Lung (tissue), 17 donors: ENCODE measurements at places on chromosomes 4 and X. TPM values are rescaled to one million over a fixed set of nuclear protein-coding genes. Genes with fewer than 3 reads are reported as not detected.

- peak overlapping the region; percentile 99 for H3K27ac ChIP-seq
- peaks cover 18% of the 10 kb centered on the region for H3K36me3 ChIP-seq
- peak; percentile 79 for DNase-seq
- H3K4me1 ChIP-seq = peaks cover 7% of the 10 kb centered on the region
Measured at GRCh38 chr4:10117359-10118047, 904 bp upstream of the WDR1 start.

DNA sequence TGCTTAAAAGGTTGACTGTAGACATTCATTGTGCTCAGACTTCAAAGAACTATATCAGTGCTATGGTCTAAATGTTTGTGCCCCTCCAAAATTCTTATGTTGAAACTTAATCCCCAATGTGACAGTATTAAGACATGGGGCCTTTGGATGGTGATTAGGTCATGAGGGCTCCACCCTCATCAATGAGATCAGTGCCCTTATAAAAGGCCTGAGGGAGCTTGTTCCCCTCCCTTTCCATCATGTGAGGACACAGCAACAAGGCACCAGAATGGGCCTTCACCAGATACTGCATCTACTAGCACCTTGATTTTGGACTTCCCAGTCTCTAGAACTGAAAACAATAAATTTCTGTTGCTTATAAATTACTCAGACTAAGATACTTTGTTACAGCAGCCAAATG is 28.3 kb downstream of the CLOCK start:
- H3K27me3 ChIP-seq = no peaks in the 10 kb centered on the region
- no peak for DNase-seq
- H3K36me3 ChIP-seq = no peaks in the 10 kb centered on the region
- H3K4me3 ChIP-seq = no peak overlapping the region

DNA sequence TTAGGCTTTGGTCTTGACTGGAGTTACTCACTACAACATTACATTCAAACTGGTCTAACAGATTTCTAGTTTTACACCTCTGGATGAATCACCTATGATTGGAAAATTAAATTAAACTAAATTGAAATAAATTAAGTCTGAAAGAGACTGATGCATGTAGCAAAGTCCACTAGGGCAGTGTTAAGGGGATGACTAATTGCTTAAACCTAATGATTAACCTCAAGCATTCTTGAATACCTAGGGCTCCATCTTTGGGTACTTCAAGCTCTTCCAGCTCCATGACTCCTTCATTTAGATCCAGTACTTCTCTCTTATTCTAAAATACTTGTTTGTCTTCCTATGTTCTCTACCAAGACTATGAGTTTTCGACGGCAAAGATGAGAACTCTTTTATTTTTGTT is 86.8 kb downstream of the SH2D1A start:
- H3K27me3 ChIP-seq = no peaks in the 10 kb centered on the region
- no peak overlapping the region for H3K4me3 ChIP-seq
- H3K4me1 ChIP-seq = no peaks in the 10 kb centered on the region
- no peak for DNase-seq
- H3K36me3 ChIP-seq = no peaks in the 10 kb centered on the region

GRCh38 chr4:7124689-7125442 is 57.0 kb upstream of the GRPEL1 start:
- H3K4me1 ChIP-seq = peaks cover 10% of the 10 kb centered on the region
- no peaks in the 10 kb centered on the region for H3K27me3 ChIP-seq
- no peak overlapping the region for H3K27ac ChIP-seq
- peak; percentile 55 for DNase-seq
- no peaks in the 10 kb centered on the region for H3K36me3 ChIP-seq

DNA sequence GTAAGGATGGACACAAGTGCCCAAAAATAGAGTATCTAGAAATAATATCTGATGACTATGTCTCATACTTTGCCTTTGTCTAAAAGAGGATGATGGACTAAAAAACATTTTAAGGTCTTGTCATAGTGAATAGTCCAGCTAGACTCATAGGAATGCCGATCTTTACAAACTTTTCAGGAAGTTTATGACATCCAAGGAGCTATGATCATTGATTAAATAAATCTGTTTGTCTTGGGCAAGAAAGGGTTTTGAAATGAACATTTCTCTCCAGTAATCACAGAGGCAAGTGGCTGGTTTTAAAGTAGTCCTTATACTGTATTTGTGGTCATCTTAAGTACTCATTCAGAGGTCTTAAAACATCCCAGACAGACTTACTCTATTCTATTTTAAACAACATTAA is 109.8 kb downstream of the MAPK10 start:
- no peaks in the 10 kb centered on the region for H3K4me1 ChIP-seq
- no peak for DNase-seq
- H3K27ac ChIP-seq = no peak overlapping the region
- H3K4me3 ChIP-seq = no peak overlapping the region
- no peaks in the 10 kb centered on the region for H3K27me3 ChIP-seq

DNA sequence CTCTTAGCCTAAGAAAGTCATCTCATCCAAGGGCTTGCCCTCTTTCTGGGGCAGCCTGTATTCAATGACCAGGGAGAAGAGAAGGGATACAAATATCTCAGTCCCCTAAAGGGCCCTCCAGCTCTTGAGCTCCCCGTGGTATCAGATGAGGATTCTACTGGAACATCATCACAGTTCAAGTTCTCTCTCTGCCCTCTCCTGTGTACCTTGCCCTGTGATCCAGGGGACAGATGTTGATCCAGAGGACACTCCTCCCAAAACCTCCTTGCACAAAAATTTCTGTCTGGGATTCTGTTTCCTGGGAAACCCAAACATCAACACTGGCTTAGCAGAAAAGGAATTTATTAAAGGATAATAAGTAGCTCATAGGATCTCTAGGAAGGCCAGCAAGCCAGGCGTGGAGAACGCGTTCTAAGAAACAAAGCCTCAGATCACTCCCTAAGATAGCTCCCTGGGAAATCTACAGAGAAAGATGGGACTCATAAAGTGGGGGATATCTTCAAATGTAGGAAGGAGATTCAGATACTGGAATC is 296.3 kb upstream of the KLF3 start:
- DNase-seq = peak; percentile 17
- no peak overlapping the region for H3K27ac ChIP-seq
- H3K27me3 ChIP-seq = no peaks in the 10 kb centered on the region
- no peak overlapping the region for H3K4me3 ChIP-seq
- H3K36me3 ChIP-seq = no peaks in the 10 kb centered on the region

DNA sequence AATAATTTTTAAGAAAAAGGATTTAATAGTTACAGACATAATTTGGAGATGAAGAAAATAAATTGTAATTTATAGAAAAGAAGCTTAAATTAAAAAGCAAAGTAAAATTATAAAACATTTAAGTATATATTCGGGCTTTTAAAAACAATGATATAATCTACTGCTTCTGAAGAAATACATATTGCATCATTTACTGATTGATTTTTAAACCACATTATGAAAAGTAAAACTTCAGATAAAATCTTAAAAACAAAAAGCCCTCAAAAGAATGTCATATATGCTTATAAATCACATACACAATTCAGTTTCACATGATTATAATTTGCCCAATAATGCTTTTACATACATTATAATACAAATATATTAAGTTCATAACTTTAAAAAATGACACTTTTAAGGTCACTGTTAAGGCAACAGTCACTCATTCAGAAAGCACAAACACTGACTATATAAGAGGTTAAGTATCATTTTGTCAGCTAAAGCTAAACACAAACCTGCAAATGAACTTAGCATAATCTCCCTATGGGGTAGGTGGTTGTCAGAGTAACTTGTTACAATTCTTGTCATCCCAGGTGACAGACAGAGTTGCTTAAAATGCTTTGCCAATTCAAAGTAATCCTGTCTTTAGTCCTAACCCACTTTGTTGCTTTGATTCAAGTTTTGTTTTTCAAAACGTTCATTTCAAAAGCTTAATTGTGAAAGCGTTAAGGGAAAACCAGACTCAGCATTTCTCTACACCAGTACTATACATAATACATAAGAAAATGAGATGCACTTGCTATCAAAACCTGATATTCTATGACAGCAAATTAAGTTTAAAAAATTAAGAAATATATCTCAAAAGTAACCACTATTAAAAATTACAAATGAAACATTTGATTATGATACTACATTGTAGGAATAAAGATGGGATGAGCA is 90.6 kb upstream of the MAB21L2 start:
- H3K4me3 ChIP-seq = no peak overlapping the region
- H3K4me1 ChIP-seq = no peaks in the 10 kb centered on the region
- no peak for DNase-seq
- no peak overlapping the region for H3K27ac ChIP-seq
- no peaks in the 10 kb centered on the region for H3K27me3 ChIP-seq

GRCh38 chrX:133325422-133325821 is 89.9 kb downstream of the GPC4 start:
- no peak overlapping the region for H3K4me3 ChIP-seq
- no peaks in the 10 kb centered on the region for H3K27me3 ChIP-seq
- H3K4me1 ChIP-seq = no peaks in the 10 kb centered on the region
- no peak for DNase-seq
- H3K36me3 ChIP-seq = no peaks in the 10 kb centered on the region

GRCh38 chrX:111507933-111508332 is 3.5 kb upstream of the SERTM2 start:
- H3K4me3 ChIP-seq = no peak overlapping the region
- no peaks in the 10 kb centered on the region for H3K36me3 ChIP-seq
- H3K27me3 ChIP-seq = peaks cover 17% of the 10 kb centered on the region
- no peaks in the 10 kb centered on the region for H3K4me1 ChIP-seq
- no peak overlapping the region for H3K27ac ChIP-seq

GRCh38 chr4:1604181-1604705 is 79.9 kb downstream of the FAM53A start:
- H3K27ac ChIP-seq = no peak overlapping the region
- H3K4me1 ChIP-seq = no peaks in the 10 kb centered on the region
- no peak for DNase-seq
- H3K27me3 ChIP-seq = peaks cover 2% of the 10 kb centered on the region

- no peaks in the 10 kb centered on the region for H3K4me1 ChIP-seq
- DNase-seq = no peak
- no peaks in the 10 kb centered on the region for H3K36me3 ChIP-seq
- no peaks in the 10 kb centered on the region for H3K27me3 ChIP-seq
- no peak overlapping the region for H3K27ac ChIP-seq
Measured at GRCh38 chrX:136021160-136021559, 35.9 kb downstream of the SLC9A6 start.

- no peak overlapping the region for H3K27ac ChIP-seq
- no peak overlapping the region for H3K4me3 ChIP-seq
- peaks cover 4% of the 10 kb centered on the region for H3K4me1 ChIP-seq
Measured at GRCh38 chr4:38566806-38567398, 97.1 kb upstream of the KLF3 start.

DNA sequence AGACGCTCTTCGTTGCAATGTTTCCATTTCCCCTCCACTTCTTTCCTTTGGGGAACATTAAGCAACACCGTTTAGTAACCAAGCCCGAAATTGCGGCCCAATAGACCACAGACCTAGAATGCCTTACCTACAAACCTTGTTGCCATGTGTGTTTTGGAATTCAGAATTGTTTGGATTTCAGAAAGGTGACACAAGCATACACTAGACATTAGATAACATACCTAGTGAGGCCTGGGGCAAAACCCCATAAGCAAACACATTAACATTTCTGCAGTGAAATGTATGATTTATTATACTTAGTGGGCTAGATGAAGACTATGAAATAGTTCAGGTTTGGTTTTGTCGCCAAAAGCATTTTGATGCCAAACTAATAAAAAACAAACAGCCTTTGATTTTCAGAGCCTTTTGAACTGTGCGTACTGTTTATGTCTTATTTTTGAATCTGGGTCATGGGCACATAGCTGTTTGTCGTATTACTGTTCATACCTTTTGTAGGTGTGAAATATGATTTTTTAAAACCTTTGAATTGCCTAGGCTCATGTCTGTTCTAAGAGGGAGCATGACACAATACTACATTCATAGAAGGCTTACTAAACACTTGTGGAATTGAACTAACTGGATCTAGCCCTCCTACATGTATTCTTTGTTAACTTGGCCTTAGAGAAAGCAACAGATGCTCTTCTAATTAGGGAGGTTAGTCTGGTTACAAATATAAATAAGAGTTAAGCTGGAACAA is 88.6 kb upstream of the TMEM164 start:
- no peak for DNase-seq
- no peaks in the 10 kb centered on the region for H3K36me3 ChIP-seq
- H3K27ac ChIP-seq = no peak overlapping the region
- H3K27me3 ChIP-seq = no peaks in the 10 kb centered on the region
- no peak overlapping the region for H3K4me3 ChIP-seq

GRCh38 chr4:39004758-39005157 is 27.5 kb downstream of the TMEM156 start:
- no peak overlapping the region for H3K27ac ChIP-seq
- H3K4me1 ChIP-seq = no peaks in the 10 kb centered on the region

DNA sequence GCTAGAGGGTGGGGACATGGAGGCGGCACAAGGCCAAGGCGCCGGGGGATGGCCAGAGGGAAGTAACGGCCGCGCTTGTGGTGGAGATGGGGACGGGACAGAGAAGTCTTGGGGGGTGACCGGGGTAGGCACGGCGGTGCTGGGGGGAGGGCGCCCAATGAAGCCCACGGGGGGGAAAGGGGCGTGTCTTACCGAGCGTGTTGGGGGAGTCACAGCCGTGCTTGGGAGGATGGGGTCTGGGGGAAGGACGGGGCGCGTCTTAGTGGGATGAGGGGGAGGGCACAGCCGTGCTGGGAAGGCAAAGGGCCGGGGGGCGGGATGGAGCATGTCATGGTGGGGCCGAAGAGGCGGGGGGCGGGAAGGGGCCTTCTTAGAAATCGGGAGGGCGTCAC is 952 bp downstream of the ARSD start:
- no peak for DNase-seq
- no peaks in the 10 kb centered on the region for H3K27me3 ChIP-seq

DNA sequence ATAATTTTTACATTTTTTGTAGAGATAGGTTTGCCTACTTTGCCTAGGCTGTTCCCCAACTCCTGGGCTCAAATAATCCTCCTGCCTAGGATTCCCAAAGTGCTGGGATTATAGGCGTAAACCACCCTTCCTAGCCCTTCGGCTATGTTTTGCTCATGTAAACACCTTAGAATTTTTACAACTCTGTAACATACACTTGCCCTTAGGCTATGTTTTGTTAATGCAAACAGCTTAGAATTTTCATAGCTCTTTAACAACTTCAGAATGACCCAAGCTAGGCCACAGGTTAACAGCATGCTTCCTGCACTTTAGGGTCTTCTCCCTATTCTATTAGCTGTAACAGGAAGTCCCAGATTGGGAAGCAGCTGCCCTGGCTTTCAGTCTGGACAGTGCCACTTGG is 24.2 kb downstream of the KLHL15 start:
- no peaks in the 10 kb centered on the region for H3K4me1 ChIP-seq

- DNase-seq = no peak
- no peaks in the 10 kb centered on the region for H3K36me3 ChIP-seq
- H3K27ac ChIP-seq = no peak overlapping the region
Measured at GRCh38 chrX:40202456-40202855, 104.7 kb upstream of the BCOR start.

LGI2 gene
- total RNA-seq = 1.8 TPM

RBMX gene
- total RNA-seq = 125 TPM

ATOH1 gene
- total RNA-seq = not detected

ZNF711 gene
- total RNA-seq = 31.5 TPM

ARSD gene
- 42.9 TPM for total RNA-seq

RNF175 gene
- 1.8 TPM for total RNA-seq

CXorf65 gene
- total RNA-seq = not detected
